ENCODE measurements at places on chromosomes 5 and 9. TPM values are rescaled to one million over a fixed set of nuclear protein-coding genes. Genes with fewer than 3 reads are reported as not detected.

Gene ABO
- total RNA-seq = 0.06 TPM

Gene CDKN2B
- 1.4 TPM for total RNA-seq

Gene TAF11L5
- total RNA-seq = not detected

Gene TRPM6
- not detected for total RNA-seq

- H3K4me3 ChIP-seq = no peak overlapping the region
- no peaks in the 10 kb centered on the region for H3K36me3 ChIP-seq
- peaks cover 8% of the 10 kb centered on the region for H3K4me1 ChIP-seq
- no peaks in the 10 kb centered on the region for H3K27me3 ChIP-seq
These were observed 73.5 kb upstream of the PTGER4 start for GRCh38 chr5:40606077-40606765.

DNA sequence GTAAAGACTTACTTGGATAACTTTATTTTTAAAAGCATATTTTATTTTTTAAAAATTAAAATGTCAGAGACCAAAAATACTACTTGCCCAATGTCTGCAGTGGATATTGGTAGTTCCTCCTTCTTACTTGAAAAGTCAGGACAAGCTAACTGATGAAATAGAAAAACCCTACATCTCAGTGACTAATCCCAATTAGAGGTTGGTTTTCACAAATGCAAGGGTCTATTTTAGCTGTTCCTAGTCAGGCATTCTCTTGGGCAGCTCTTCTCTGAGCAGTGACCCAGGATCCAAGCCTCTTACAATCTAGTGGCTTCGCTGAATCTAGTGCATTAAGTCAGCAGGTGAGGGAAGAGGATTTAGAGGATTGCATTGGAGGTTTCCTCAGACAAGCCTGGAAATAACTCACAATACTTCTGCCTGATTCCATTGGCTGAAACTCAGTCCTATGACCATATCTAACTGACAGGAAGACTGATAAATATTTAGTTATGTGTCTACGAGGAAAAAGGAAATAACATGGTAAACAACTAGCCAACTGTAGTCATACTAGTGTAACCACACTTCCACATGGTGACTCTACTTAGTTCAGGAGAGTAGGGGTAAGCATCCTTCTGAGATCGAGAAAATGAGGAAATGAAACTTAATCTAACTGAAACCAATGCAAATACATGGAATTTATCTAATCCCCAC lies 34.2 kb upstream of the MIER3 start:
- H3K4me1 ChIP-seq = peaks cover 4% of the 10 kb centered on the region
- DNase-seq = no peak
- H3K36me3 ChIP-seq = no peaks in the 10 kb centered on the region
- H3K27ac ChIP-seq = no peak overlapping the region
- no peaks in the 10 kb centered on the region for H3K27me3 ChIP-seq

Measured in T-cell (primary cell).